ENCODE measurements at places on chromosomes 3 and 15. TPM values are rescaled to one million over a fixed set of nuclear protein-coding genes. Genes with fewer than 3 reads are reported as not detected.

DNA sequence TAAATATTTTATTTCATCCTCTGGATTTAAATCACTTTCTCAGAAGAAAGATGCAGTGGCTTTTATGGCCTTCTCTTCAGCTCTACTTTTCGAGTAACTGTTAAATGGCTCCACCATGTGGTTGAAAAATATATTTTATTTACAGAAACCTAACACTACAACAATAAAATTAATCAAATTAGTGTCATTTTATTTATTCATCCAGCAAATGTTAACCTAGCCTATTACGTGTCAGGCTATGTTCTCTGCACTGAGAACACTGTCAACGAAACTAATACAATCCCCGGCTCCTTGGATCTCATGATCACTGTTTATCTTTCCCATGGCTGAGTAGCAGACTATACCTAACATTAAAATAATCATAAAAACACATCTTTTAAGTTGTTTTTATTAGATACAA is 148.0 kb upstream of the OSTN start:
- DNase-seq, result peak; percentile 11
- no peaks in the 10 kb centered on the region for H3K27me3 ChIP-seq
- H3K27ac ChIP-seq, result no peak overlapping the region
- H3K4me1 ChIP-seq, result no peaks in the 10 kb centered on the region
- H3K36me3 ChIP-seq, result no peaks in the 10 kb centered on the region
- no peak overlapping the region for H3K4me3 ChIP-seq

DNA sequence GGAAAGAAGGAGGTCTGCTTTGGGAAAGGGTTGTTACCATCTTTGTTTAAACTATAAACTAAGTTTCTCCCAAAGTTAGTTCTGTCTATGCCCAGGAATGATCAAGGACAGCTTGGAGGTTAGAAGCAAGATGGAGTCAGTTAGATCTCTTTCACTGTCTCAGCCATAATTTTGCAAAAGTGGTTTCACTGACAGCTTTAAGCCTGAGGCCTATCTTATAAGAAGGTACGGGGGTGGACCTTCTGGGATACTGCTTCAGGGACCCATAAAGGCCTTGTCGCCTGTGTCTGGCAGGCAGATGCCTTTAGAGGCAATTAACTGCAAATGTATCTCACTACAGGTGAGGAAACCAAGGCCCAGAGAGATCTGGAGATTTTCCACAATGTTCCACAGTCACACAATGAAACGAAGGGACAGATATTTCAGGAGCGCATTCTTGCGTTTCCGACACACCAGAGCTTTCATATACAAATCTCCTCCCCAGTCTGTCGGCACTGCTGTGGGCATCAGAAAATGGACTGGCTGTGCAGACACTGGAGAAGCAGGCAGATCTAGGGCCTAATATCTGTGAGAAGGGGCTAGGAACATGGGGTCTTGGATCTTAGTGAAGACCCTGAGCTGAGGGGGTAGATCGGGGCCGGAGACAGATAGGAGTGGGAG is 169.5 kb upstream of the SMAD3 start:
- H3K4me3 ChIP-seq, result no peak overlapping the region
- H3K36me3 ChIP-seq, result no peaks in the 10 kb centered on the region
- H3K4me1 ChIP-seq, result no peaks in the 10 kb centered on the region
- H3K27ac ChIP-seq, result no peak overlapping the region

DNA sequence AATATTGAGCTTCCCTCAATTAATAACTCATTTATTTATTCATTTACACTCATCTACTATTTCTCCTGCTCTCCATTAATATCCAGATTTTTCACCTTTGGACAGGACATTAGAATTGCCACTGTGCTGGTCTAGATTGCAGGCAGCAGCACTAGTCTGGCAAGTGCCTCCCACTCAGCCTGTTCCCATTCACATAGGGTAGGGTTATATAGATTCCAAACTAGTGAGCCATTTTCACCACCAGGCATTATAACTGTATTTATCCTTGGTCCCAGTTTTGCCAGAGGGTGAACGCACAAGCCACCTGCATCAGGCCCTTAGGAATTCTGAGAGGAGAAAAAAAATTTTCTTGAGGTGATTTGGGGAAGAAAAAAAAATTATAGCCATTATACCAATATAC is 44.5 kb downstream of the ANAPC13 start:
- no peak overlapping the region for H3K27ac ChIP-seq
- no peak overlapping the region for H3K4me3 ChIP-seq
- DNase-seq, result no peak
- no peaks in the 10 kb centered on the region for H3K4me1 ChIP-seq

DNA sequence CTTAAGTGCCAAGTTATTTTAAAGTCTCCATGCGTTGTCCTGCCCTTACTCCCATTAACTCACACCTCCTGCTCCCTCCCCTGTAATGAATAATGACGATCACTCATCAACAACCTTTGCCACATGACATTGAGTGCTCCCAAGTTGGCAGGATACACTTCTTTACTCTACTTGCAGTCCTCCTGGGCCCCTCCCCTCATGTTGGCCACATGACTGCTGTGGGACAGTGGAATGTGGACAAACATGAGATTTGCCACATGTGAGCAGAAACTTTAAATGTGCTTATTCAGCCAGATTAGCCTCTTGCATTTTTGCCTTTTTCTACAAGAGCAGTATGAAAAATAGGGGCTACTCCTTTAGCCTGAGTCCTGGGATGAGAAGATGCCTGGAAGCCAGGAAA is 167.9 kb downstream of the DCLK3 start:
- H3K4me3 ChIP-seq, result no peak overlapping the region
- H3K27ac ChIP-seq, result no peak overlapping the region
- no peak for DNase-seq
- no peaks in the 10 kb centered on the region for H3K27me3 ChIP-seq
- no peaks in the 10 kb centered on the region for H3K36me3 ChIP-seq
- H3K4me1 ChIP-seq, result no peaks in the 10 kb centered on the region

DNA sequence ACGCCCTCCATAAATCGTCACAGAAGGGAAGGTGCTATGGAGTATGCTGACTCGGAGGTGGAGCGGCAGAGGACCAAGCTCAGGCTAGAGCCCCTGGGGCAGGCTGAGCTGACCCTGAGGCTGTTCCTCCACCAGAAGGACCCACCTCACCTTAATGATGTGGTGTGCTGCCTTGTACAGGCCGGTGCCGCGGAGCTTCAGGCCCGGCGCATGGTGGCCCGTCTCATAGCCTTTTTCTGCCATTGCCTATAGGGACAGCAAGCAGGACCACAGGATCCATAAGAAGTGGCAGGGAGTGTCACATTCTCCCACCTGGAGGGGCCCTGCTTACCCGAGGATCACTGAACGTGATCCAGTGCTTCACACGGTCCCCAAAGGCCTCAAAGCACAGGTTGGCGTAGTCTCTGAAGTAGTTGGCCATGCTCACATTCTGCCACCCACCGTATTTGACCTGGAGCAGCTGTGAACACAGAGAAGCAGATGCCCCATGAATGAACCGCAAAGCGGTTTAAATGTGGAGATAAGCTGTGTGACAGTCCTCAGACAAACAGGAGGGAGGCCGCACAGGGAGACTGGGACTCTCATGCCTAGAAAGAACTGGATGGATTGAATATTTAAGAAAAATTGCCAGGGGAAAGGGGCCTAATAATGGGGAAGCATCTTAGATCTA is 4.8 kb downstream of the LCTL start:
- no peaks in the 10 kb centered on the region for H3K4me1 ChIP-seq
- no peak overlapping the region for H3K4me3 ChIP-seq
- no peak for DNase-seq
- H3K27ac ChIP-seq, result no peak overlapping the region

- H3K27me3 ChIP-seq, result no peaks in the 10 kb centered on the region
- no peaks in the 10 kb centered on the region for H3K4me1 ChIP-seq
- DNase-seq, result no peak
- H3K36me3 ChIP-seq, result no peaks in the 10 kb centered on the region
These were observed 573.7 kb downstream of the TBL1XR1 start for GRCh38 chr3:176623468-176624150.

DNA sequence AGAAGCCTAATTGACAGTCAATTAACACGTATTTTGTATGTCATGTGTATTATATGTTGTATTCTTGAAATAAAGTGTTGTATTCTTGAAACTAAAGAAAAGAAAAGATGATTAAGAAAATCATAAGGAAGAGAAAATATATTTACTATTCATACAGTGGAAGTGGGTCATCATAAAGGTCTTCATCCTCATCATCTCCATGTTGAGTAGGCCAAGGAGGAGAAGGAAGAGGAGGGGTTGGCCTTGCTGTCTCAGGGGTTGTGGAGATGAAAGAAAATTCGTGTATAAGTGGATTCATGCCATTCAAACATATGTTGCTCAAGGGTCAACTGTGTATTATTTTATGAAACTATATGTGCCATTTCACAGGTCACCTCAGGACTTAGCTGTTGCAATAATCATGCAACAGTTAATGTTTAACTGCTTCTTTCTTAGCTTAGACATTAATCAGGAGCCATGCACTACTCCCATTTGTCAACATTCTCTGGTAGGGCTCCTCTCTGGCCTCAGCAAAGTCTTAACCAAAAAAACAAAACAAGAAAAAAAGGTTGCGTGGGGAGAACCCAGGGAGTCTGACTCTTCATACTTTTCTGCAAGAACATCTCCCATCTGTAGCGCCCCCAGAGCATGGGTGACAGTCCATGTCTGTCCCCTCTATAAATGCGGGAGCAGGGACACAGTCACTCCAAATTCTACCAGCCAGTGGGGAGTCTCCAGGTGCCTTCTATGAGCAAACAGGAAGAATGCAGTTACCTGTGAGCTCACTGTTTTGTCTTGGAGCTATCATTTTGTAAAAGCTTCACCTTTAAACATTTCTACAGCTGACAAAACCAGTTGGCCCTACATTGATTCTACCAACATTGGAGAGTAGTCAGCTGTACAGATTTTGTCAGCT is 19.9 kb upstream of the LRRC2 start:
- H3K36me3 ChIP-seq, result no peaks in the 10 kb centered on the region
- no peaks in the 10 kb centered on the region for H3K27me3 ChIP-seq

GRCh38 chr15:47577000-47577399 is 140.3 kb upstream of the SEMA6D start:
- no peaks in the 10 kb centered on the region for H3K4me1 ChIP-seq
- H3K27me3 ChIP-seq, result no peaks in the 10 kb centered on the region
- no peaks in the 10 kb centered on the region for H3K36me3 ChIP-seq
- H3K4me3 ChIP-seq, result no peak overlapping the region
- no peak overlapping the region for H3K27ac ChIP-seq
- no peak for DNase-seq

DNA sequence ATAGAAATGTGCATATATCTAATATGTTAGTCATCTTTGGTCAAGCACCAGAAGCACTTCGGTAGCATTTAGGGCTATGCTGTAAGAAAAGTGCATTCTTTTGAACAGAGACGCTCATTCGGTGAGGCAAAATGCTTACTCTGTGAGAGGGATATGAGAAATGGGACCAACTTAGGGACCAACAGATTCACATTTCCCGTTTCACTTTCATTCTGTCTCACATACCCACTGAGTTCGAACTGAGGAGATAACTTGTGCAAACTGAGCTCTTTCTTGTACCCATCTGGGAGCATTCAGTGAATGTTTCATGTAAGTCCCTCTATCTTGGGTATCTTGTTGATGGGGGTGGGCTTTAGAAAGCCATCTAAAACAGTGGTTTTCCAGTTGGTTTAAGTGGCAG is 135.3 kb downstream of the FEZF2 start:
- peaks cover 6% of the 10 kb centered on the region for H3K4me1 ChIP-seq
- H3K27ac ChIP-seq, result no peak overlapping the region
- no peaks in the 10 kb centered on the region for H3K27me3 ChIP-seq
- H3K4me3 ChIP-seq, result no peak overlapping the region
- no peaks in the 10 kb centered on the region for H3K36me3 ChIP-seq

GRCh38 chr3:125622381-125622791 is 27.1 kb upstream of the OSBPL11 start:
- no peak overlapping the region for H3K4me3 ChIP-seq
- H3K4me1 ChIP-seq, result no peaks in the 10 kb centered on the region
- no peaks in the 10 kb centered on the region for H3K27me3 ChIP-seq
- H3K36me3 ChIP-seq, result no peaks in the 10 kb centered on the region

GRCh38 chr3:43998836-43999727 is 242.6 kb upstream of the TOPAZ1 start:
- H3K4me3 ChIP-seq, result peak overlapping the region; percentile 35
- peaks cover 50% of the 10 kb centered on the region for H3K4me1 ChIP-seq
- peaks cover 100% of the 10 kb centered on the region for H3K27me3 ChIP-seq
- DNase-seq, result peak; percentile 78

DNA sequence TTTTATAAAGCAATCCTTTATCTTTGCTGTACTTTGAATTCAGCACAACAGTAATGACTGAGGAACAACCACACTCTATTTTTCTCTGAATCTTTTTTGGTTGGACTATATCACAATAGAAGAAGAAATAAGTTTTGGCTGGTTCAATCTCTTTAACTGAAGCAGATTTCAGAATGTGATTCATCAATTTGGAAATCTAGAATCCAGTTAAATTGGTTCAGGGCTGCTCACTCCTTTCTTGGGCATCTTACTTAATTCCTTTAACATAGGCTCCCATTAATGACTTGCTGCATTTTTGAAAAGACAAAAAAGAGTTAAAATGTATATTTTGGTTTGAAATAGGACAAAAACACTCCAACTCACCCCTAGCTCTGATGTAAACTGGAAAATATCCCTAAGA is 688.3 kb upstream of the NECTIN3 start:
- H3K36me3 ChIP-seq, result no peaks in the 10 kb centered on the region
- no peaks in the 10 kb centered on the region for H3K4me1 ChIP-seq
- H3K4me3 ChIP-seq, result no peak overlapping the region
- DNase-seq, result no peak

DNA sequence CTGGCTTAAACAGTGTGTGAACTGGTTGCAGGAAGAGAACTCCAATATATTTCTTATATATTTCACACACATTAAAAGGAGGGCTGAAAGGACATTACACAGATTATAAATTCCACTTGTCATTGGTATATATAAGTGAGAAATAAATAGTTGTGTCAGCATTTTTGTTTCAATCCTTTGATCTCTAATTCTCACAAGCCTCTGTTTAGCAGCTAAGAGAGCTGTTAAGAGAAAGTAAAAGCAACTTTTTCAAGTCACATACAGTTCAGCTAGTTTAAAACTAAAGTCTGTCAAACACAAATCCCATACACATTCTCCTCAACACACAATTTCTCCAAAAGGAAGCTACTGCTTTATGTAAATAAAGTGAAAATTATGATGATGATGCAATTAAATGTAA is 70.5 kb upstream of the CCDC39 start:
- DNase-seq, result no peak
- no peaks in the 10 kb centered on the region for H3K4me1 ChIP-seq
- no peak overlapping the region for H3K27ac ChIP-seq
- H3K27me3 ChIP-seq, result no peaks in the 10 kb centered on the region
- H3K36me3 ChIP-seq, result no peaks in the 10 kb centered on the region

GRCh38 chr3:117910820-117911521 is 1123.7 kb downstream of the IGSF11 start:
- H3K27ac ChIP-seq, result no peak overlapping the region
- DNase-seq, result no peak
- H3K4me1 ChIP-seq, result no peaks in the 10 kb centered on the region
- no peaks in the 10 kb centered on the region for H3K27me3 ChIP-seq
- no peaks in the 10 kb centered on the region for H3K36me3 ChIP-seq
- no peak overlapping the region for H3K4me3 ChIP-seq

PIERCE2 gene
- total RNA-seq, result 3.4 TPM

COL8A1 gene
- total RNA-seq, result 283 TPM

HIGD2B gene
- total RNA-seq, result 0.24 TPM

ARHGEF3 gene
- 34.1 TPM for total RNA-seq

DNAJC17 gene
- total RNA-seq, result 32.6 TPM
